ENCODE measurements at places on chromosomes 16 and 17. TPM values are rescaled to one million over a fixed set of nuclear protein-coding genes. Genes with fewer than 3 reads are reported as not detected.

The SKAP1 gene
- 0.32 TPM for total RNA-seq

The CBX2 gene
- total RNA-seq, result 82.6 TPM

GRCh38 chr16:20901436-20902112, 1.0 kb downstream of the LYRM1 start:
- peaks cover 5% of the 10 kb centered on the region for H3K4me1 ChIP-seq
- peak overlapping the region; percentile 97 for H3K27ac ChIP-seq
- no peaks in the 10 kb centered on the region for H3K27me3 ChIP-seq
- peak overlapping the region; percentile 86 for H3K4me3 ChIP-seq
- H3K36me3 ChIP-seq, result peaks cover 12% of the 10 kb centered on the region
- DNase-seq, result peak; percentile 75

- no peaks in the 10 kb centered on the region for H3K4me1 ChIP-seq
- peaks cover 32% of the 10 kb centered on the region for H3K27me3 ChIP-seq
- H3K27ac ChIP-seq, result no peak overlapping the region
- no peak for DNase-seq
- H3K36me3 ChIP-seq, result no peaks in the 10 kb centered on the region
Measured at GRCh38 chr17:73711184-73711583, 66.9 kb upstream of the SDK2 start.

DNA sequence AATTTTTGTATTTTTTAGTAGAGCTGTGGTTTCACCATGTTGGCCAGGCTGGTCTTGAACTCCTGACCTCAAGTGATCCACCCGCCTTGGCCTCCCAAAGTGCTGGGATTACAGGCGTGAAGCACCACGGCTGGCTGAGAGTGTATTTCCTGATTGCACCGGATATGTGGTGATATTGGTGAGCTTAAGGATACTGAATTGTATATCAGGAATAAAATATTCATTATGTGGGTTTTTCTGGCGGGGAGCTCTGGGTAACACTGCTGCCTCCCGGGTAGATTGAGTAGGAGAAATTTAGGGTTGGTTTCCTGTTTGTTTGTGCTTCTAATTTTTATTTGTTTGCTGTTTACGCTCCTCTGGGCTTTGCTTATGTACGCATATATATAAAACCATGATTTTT, 7.7 kb upstream of the TMEM98 start:
- no peak overlapping the region for H3K4me3 ChIP-seq
- no peaks in the 10 kb centered on the region for H3K36me3 ChIP-seq
